ENCODE measurements at places on chromosomes 3 and 15.

GRCh38 chr3:128554100-128554464, 61.1 kb upstream of the GATA2 start:
- no peak for DNase-seq

DNA sequence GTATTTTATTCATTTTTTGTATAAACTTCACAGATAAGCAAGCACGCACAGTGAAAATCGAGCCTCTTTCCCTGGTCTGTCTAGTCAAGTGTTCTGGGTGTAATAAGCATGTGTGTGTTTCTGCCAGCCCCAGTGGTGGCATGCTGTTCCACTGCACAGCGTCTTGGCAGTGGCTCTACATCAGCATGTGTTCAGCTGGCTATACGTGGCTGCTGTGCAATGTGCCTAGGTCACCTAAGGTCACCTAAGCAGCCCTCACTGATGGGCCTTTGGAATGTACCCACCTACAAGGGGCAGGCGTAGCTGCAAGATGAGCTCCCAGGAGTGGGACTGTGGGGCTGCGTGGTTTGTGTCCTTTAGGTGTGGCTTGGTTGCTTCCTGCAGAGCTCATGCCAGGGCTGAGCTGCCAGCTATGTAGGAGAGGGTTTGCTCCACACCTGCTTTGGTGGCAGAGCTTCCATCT, 4.9 kb downstream of the LIMD1 start:
- no peak for DNase-seq

DNA sequence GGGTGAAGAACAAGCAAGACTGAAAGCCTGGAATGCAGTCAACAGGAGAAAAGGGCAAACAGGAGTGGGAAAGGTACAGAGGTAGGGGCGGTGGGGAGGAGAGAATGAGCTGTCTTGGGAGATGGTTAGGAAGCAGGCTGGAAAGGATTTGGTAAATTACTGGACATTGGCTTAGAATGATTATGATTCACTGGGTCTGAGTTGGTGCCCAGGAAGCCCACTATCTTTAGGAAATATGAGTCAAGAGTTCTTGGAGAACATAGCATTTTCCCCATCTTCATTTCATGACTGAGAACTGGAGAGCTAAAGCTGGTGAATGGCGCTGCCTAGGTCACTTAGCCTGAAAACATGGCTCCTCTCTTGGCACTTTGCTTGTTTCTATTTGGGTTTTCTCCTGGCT, 74.7 kb upstream of the C3orf80 start:
- no peak for DNase-seq

GRCh38 chr3:125622381-125622791, 27.1 kb upstream of the OSBPL11 start:
- DNase-seq = no peak

GRCh38 chr15:58134886-58135285, 3.3 kb upstream of the AQP9 start:
- DNase-seq = no peak

- no peak for DNase-seq
These were observed 3.1 kb downstream of the FAM107A start for GRCh38 chr3:58574106-58574505.

- no peak for DNase-seq
These were observed 4.1 kb upstream of the ACTC1 start for GRCh38 chr15:34799149-34800101.

DNA sequence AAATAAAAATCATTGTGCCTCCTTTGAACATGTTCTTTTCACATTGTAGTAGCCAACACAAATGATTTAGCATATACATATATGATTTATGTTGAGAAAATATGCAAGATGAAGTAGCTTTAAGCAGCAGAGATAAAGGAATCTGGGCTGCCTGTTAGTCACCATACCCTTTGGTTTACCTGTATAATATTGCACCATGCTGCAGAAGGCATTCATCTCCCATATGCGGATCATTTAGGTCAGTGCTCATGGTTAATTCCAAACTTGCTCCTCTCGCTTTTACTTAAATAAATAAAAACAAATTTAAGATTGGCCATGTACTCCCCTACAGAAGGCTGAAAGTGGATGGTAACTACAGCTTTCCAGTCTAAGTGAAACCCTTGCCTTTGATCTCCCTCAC, 86.7 kb upstream of the TBL1XR1 start:
- no peak for DNase-seq

DNA sequence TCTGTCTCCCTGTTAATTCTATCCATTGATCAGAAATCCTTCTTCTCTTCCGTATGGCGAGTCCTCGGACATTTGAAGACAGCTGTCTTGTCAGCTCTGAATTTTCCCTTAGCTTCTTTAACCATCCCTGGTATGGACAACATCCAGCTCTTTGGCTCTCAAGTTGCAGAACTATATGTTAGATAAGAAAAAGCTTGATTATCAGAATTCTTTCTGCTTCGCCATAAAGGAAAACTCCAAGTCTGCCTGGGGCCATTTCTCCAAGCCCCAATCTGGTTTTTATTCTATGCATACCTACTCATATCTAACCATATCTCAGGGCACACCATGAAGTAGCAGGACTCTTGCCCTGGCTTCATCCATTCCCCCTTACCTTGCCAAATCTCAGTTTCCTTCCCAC, 215.7 kb upstream of the TMC3 start:
- DNase-seq = no peak

GRCh38 chr3:156761007-156761406, 65.1 kb upstream of the LEKR1 start:
- no peak for DNase-seq

- DNase-seq = no peak
These were observed 231.8 kb downstream of the UACA start for GRCh38 chr15:70531576-70531975.

DNA sequence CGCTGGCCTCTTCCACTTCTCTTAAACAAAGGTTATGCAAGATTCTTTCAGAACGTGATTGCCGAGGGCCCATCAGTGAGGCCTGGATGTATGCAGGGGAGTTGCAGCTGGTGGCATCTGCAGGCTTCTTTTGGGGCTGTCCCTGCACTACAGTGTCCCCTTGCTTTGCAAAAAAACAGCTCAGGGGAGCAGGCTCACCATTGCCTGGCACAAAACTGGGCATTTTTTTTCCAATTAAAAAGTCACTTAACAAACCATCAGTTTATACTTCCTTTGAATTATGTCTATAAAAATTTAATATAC, 148.6 kb downstream of the ATP10A start:
- DNase-seq = no peak

GRCh38 chr15:74655424-74655823, 39.8 kb downstream of the CLK3 start:
- DNase-seq = no peak

DNA sequence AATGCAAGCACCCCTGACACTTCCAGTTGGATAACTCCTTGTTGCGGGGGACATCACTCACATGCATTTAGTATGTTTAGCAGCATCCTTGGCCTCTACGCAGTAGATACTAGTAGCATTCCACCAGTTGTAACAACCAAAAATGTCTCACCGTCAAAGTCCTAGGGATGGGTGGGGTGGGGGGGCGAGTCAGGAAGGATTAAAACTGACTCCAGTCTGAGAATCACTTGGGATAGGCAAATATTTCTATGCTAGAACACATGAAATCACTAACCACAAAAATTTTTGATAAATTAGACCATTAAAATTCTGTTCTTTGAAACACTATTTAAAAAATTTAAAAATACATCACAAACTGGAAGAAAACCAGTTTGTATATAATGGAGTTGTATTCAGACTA, 18.0 kb downstream of the ICE2 start:
- DNase-seq = no peak

DNA sequence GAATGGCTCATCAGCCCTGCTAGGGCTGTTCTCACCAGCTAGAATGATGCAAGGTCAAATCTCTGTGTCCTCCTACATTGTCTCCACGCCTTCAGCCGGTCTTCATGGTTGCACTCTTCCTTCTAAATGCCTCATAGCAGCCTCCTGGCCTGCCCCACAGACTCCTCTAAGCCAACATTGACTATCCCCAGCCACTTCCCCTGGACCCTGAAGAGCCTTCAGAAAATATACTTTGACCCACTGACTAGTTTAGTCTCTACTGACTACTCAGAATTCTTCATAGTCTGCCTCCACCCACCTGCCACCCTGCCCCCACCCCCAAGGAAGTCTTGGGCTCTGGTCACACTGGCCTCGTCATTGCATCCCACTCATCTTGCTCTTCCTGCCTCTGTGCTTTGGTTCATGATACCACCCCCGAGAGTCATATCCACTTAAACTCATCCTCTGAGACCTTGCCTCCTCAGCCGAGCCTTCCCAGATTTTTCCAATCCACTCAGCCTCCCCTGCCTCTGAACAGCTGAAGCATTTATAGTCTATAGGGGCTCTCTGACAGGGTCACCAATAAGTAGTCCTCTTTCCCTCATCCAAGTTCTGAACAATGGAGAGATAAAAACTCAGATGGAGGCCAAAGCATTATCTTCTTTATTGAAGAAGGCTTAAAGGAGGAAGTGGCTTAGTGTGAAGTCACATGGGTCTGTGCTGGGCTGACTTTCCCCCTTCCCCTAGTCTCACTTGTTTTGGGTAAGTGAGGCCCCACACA, 9.5 kb upstream of the DOCK3 start:
- no peak for DNase-seq

- DNase-seq = no peak
These were observed 116.2 kb upstream of the KCNMB2 start for GRCh38 chr3:178420033-178420432.

- no peak for DNase-seq
These were observed 57.5 kb upstream of the SETMAR start for GRCh38 chr3:4245671-4246070.

DNA sequence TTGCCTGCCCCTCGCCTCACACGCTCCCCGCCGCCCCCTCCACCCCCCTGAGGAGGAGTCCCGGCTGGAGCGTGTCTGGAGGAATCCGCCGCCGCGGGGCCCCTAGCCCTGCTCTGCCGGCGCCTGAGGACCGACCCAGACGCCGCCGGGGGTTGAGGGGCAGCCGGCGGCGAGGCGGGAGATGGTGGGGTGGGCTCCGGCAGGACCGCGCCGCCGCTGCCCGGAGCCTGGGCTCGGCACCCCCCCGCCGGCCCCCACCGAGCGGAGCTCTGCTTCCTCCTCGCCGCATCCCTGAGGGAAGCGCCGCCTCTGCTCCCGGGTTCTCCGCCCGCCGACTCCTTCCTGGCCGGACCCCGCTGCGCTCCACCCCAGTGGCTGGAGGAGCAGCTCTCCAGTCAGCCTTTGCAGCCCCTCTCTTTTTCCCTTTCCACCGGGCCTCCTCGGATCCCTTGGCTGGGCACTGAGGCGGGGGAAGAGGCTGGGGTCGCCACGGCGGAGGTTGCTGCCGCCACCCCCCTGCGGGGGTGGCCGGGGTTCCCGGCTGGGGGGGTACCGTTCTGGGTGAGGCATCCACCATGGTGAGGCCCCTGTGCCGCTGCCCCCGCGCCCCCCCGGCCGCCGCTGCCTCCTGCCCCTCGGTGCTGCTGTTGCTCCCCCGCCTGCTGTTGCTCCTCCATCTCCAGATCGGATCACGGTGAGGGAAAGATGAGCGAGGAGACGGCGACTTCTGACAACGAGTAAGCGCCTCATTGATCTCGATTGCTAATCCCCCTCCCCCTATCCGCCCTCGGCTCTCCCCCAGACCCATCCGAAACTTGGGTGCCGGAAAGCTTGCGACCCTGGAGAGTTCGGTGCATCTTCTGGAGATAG, at the start of gene SPRED1:
Gene SPRED1, plus strand, starts transcription at position 356 of the 870 bp plus-strand sequence. Its CDS starts 350 bp downstream, at position 706.
- DNase-seq = peak; percentile 5

GRCh38 chr3:179224584-179224983, 26.3 kb downstream of the KCNMB3 start:
- DNase-seq = no peak

DNA sequence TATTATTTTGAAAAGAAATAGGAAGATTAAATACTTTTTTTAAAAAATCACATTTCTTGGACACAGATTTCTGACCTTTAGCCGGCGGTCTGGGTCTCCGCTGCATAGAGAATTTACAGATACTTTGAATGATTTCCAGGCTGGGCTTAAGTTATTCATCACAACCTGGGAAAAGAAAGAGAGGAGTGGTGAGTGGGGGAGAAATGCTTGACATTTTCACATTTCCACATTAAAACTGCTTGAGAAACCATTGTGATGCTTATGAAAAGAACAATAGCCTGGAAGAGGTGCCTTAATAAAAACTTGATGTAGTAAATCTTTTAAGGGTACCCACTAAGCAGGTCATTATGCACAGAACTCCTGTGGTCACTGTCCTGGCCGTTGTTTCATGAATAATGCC, 166.8 kb upstream of the MRPL3 start:
- no peak for DNase-seq

GRCh38 chr3:41167722-41168497, 31.4 kb upstream of the CTNNB1 start:
- DNase-seq = no peak

DNA sequence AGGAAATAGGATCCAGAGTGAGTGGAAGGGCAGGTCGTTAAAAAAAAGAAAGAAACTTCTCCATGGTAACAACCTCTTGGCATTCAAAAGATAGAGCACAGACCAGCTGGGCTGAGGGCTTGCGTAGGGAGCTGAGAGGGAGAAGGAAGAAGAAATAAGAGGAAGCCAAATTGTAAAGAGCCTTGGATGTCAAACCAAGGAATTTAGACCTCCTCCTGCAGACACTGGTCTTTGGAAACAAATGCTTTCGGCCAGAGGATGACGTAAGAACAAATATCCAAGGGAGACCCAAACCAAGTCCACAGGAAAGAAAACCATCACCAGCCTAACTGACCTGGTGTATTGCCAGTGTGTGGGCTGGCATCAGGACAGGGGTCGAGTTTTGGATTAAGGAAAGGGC, 155.2 kb downstream of the UACA start:
- no peak for DNase-seq

DNA sequence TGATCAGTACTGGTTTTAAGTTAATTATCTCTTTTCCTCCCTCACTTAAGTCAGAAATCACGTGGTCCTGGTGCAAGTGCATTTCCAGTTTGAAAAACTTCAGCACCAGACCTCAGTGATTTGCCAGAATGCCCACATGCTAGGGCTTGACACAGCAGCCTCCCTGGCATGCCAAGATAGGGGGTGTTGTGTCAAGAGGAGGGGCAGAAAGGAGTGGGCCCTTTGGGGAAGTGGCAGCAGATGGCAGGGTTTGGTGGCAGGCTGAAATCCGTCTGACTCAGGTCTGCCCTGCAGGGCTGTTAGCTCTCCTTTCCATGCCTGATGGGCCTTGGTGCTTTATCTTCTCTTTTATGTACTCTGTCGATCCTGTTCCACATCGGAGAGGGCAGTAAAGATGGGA, 23.4 kb downstream of the PXK start:
- no peak for DNase-seq

DNA sequence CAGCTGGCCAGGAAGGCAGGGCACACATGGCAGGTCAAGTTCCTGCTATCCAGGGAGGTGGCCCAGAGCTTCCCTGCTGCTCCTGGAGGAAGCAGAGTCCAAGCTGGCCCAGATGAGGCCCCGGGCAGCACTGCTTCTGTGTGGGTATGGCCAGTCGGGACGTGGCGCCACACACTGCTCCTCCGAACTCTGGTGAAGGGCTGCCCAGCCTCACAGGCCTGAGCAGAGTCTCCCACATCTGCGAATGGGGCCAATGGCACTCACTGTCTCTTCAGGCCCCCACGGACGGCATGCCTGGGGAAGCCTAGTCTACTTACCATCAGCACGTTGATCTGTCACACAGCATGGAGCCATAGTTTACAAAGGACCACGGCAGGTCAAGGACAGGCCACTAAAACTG, 2.5 kb upstream of the PLA2G4F start:
- DNase-seq = no peak

GRCh38 chr3:65401359-65402305, 637.1 kb downstream of the MAGI1 start:
- no peak for DNase-seq

- DNase-seq = no peak
These were observed 28.6 kb downstream of the PAQR9 start for GRCh38 chr3:142934887-142935269.

- no peak for DNase-seq
These were observed 339.9 kb upstream of the KCNH8 start for GRCh38 chr3:18808429-18808828.
